ENCODE measurements at places on chromosomes 5 and 9.

- DNase-seq = no peak
Measured at GRCh38 chr5:172817664-172818063, 16.4 kb upstream of the ERGIC1 start.

DNA sequence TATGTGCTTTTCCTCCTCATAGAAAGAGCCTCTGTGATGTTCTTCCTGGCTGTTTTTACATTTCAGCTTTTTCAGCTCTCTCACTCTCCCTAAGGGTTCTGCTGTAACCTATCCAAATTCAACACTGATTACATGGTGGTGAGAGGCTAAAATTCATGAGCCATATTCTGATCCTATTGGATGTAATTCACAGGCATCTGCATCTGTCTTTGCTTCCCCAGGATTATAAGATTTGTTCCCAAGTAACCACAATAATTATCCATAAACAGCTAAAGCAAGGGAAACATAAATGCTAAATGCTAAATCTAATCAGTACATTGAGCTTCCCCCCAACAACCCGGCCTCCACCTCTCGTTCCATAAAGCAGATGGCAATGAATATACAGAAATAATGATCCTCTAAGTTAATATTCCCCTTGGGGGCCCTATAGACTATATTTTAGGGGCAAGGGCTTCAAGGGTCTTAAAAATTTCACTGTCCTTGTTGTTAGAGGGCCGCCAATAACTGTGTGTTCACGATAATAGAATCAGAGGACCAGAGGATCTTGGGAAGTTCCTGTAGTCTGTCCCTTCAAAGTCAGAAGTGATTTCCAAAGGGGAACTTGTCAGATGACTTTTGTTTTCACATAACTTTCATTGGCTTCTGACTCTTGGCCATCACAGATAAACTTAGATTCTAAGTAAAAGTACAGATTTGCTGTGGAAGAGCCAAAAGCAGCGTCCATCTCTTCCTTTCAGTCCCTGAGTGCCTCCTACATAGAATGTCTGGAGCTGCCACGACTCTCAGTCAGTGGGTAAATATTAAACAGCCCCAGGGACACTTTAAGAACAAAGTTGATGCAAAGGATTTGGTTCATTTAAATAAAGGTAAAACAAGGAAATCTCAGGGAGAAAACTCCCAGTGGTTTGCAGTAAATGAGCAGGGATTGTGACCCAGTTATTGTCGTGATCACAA lies 125.6 kb downstream of the ALDH1A1 start:
- DNase-seq = peak; percentile 97

DNA sequence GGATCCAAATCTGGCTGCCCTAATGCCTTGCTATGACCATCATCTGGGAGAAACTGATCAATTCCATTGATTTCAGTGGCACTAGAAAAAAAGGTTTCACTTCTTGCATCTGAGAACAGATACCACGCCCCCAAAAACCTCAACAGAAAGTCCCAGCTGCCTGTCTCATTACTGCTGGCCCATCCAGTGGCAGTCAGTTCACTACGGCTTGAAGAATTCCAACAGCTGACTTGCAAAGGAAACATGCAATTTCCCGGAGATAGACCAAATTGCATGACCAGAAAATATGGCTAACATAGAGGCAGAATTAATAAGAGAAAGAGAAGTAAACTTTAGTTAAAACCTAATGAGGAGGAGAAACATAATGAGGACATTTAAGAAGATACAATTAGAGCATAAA lies 48.6 kb downstream of the UGCG start:
- DNase-seq = no peak

DNA sequence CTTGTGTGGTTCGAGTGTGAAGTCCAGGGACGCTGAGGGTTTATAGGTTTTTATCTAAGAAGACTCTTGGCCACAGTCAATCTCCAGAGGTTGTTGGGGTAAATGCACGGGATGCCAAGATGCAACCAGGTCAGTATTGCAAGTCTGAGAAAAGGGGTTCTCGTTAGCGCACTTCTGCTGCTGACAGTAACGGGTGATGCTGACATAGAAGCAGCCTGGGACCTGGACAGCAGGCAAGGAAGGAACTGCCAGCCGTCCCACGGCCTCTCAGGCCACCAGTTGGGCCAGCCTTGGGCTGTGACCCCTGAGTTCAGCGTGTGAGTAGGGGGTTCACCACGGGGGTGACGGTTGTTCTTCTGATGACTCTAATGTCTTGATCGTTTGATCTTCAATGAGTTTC lies 39.0 kb downstream of the TENT4A start:
- DNase-seq = no peak

DNA sequence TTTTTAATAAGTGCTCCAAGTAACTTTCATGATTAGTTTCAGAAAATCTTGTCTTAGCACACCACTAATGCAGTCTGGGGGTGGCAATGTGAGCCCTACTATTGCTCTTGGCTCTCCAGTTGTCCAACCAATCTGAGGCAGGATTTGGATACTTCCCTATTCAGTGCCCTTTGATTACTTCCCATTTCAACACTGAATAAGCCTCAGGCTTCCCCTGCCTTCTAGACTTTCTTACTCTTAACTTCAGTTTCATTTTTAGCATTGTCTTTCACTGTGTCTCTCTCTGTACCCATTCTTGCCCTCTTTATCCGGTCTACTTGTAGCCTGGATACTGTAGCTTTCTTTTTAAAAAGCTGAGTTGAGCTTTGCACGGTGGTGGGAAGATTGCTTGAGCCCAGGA lies 186.1 kb downstream of the C9orf152 start:
- no peak for DNase-seq

DNA sequence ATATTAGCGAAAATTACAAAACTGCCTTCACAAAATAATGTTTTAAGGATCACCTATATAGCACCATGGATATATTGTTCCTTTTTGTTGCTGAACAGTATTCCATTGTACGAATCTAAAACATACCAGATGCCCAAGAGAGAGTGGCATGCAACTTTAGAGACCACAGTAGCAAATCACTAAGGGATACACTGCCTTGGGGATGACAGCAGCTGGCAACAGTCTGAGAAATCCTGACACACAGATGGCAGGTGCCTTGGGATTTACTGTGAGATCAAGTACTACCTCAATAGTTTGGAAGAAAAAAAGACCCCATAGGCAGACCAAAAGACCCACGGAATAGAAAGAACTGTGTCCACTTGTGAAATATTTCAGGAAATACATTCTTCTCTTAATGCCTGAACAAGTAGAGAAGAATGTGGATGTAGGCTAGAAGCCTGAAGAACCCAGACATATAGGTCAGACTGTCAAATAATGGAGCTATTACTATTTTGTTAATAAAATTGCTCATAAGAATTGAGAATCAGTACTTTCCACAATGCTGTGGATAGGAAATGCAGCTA lies 53.4 kb downstream of the PLPP1 start:
- DNase-seq = no peak

DNA sequence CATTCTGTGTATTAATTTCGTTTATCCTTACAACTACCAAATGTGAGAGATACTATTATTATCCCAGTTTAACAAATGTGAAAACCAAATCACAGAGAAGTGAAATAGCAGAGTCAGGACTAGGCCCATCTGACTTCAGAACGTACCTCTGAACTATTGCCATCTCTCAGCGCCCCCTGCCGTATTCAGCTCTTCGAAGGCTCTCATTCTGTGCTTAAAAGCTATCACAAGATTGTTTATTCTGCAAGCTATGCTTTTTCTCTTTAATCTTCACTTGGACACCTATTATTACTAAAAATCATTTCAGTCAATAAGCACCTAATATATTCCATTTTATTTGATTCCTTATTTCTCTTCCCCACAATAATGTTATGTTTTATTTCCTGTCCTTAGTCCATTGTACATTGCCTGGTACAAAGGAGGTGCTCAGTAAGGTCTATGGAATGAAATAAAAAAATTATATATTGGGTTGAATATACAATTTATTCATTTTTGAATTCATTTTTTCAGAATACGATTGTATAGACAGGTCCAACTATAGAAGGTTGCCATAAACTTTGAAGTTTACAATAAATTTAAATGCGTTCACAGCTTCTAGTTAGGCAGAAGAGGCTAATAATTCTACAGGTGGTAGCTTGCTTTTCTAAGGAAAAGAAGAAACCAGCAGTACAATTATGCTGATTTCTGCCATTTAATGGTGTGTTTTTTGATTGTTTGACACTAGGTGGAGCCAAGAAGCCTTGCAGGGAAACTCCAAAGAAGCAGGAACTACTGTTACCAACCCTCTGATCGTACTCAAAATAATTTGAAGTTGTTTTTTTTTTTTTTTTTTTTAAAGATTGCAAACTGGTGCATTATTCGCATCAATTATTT lies 202.2 kb upstream of the DMRTA1 start:
- DNase-seq = no peak

- DNase-seq = no peak
Measured at GRCh38 chr5:65190328-65191053, 291.2 kb downstream of the ADAMTS6 start.

GRCh38 chr9:77475641-77476473 lies 172.3 kb downstream of the GNA14 start:
- DNase-seq = no peak

- DNase-seq = no peak
Measured at GRCh38 chr9:132424857-132425674, 15.1 kb downstream of the CFAP77 start.

DNA sequence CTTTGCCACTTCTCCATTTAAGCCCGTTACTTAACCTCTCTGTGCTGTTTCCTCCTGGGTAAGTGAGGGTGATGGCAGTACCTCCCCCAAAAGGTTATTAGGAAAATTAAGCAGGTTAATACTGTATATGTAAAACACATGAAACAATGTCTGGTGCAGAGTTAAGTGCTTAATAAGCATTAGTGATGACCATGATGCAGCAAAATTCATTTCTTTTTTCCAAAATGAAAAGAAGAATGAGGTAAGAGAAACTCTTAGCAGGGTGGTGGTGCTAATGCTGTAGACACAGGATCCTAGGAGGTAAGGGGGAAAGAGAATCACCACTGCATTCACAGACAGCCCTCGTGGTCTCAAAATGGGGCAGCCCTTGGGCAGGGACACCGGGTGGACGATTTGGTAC lies 115.1 kb upstream of the RAI14 start:
- DNase-seq = no peak

GRCh38 chr9:80437825-80438224 lies 866.1 kb downstream of the TLE4 start:
- DNase-seq = no peak

DNA sequence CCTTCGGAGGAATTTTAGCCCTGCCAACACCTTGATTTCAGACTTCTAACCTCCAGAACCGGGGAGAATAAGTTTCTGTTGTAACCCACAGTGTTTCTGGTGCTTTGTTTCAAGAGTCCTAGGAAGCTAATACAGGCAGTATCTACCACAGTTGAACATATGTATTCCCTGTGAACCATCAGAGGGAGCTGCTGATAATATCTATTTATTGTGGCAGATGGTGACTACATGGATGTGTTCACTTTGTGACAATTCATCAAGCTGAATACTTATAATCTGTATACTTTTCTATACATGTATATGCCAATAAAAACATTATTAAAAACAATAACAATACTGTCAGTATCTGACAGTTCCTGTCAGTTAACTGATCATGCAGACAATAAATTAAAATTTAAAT lies 137.2 kb upstream of the GNA14 start:
- DNase-seq = no peak

- no peak for DNase-seq
Measured at GRCh38 chr9:91778031-91778430, 172.0 kb downstream of the ROR2 start.

- DNase-seq = no peak
Measured at GRCh38 chr9:75891771-75892215, 1.3 kb downstream of the PCSK5 start.

GRCh38 chr5:17213938-17214337 lies 3.5 kb upstream of the BASP1 start:
- DNase-seq = no peak

GRCh38 chr5:22908586-22908985 lies 55.4 kb upstream of the CDH12 start:
- no peak for DNase-seq

DNA sequence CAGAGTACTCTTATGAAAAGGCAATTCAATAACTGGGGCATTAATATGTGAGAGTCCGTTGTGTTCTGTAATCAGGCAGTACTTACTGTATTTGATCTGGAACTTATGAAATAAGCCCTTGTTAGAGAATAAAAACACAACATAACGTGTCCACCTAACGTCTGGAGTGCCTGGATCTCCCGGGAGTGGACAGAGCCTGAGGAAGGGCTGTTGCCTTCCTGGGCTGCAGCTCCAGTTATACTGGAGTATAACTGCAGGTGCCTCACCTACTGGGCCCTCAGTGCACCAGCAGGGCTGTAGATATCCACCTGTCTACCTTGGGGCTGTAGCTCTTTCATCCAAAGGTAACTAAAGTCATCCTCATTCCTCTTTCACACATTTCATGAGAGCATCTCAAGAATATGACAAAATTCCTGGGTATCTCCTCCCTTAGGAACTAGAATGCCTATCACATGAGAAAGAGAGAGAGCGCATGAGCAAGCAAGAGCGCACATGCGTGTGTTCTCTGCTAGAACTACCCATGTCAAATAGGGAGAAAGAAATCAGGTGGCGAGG lies 200.1 kb downstream of the GAPVD1 start:
- no peak for DNase-seq

DNA sequence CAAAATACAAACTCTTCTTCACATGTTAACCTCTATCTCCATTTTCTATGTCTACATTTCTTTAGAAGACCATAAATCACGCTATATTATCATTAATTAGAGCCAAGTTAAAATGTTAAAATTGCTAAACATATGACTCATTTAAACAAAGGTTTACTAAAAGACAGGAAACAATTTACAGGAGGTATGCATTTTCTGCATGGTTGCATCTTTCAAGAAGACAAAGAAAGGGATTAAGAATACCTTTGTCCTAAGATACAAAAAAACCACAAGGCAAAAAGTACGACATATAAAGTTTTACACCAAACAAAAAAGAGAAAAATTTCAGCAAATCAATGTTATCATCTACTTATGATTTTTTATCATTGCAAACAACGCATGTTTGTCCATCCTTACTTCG lies 324.4 kb downstream of the PDE4D start:
- no peak for DNase-seq

DNA sequence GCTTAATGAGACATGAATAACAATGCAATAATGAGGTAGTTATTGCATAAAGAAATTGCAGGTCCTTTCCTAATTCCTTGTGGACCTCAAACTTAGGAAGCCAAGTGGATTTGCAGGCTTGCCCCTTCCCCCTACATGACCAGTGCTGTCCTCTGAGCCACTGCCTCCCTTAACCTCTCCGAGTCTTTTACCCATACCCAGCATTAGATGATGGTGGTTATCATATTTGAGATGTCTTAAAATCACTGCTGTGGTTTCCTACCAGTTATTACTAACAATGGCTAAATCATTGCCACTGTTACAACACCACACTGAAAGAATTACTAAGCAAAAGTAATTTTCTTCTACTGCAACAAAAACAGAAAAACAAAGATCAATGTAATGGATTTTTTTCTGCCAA lies 170.8 kb downstream of the EDIL3 start:
- DNase-seq = no peak
